ENCODE measurements at places on chromosomes 4 and X.

GRCh38 chr4:150256225-150256620 is 178.0 kb downstream of the DCLK2 start:
- no peak for DNase-seq

- DNase-seq: no peak
Measured at GRCh38 chr4:165048170-165048569, 5.5 kb upstream of the TRIM75 start.

GRCh38 chrX:132956421-132957210 is 1.8 kb downstream of the HS6ST2 start:
- DNase-seq: no peak

GRCh38 chr4:55089916-55090315 is 35.5 kb downstream of the KDR start:
- no peak for DNase-seq

- no peak for DNase-seq
Measured at GRCh38 chrX:72271812-72272211, 5.2 kb downstream of the RPS4X start.

Data from cerebellar nuclear complex (tissue), 1 donor.